ENCODE measurements at places on chromosomes 1 and 21. TPM values are rescaled to one million over a fixed set of nuclear protein-coding genes. Genes with fewer than 3 reads are reported as not detected.

- no peak overlapping the region for H3K27ac ChIP-seq
- DNase-seq: peak; percentile 65
- no peaks in the 10 kb centered on the region for H3K36me3 ChIP-seq
- H3K4me1 ChIP-seq: no peaks in the 10 kb centered on the region
Measured at GRCh38 chr1:66503841-66504470, 30.0 kb upstream of the SGIP1 start.

The CYB5RL gene
- total RNA-seq: 13.1 TPM

The FAM163A gene
- not detected for total RNA-seq

DNA sequence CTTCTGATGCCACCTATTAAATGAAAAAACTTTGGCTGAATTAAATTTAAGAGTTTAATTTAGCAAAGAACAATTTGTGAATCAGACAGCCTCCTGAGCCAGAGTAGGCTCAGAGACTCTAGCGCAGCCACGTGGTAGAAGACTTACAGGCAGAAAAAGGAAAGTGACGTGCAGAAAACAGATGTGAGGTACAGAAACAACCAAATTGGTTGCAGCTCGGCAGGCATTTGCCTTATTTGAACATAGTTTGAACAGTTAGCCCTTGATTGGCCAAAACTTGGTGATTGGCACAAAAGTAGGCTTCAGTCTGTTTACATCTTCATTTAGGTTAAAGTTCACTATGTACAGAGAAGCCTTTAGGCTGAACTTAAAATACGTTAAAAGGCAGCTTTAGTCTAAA, 22.9 kb downstream of the TCP10L start:
- peaks cover 9% of the 10 kb centered on the region for H3K36me3 ChIP-seq
- DNase-seq: peak; percentile 52

Data from activated CD4-positive, alpha-beta T cell treated with anti-CD3 and anti-CD28 coated beads for 36 hours (primary cell).